Left ventricle myocardium superior (tissue), 1 donor: ENCODE measurements at places on chromosomes 12 and 14.
A peak's percentile ranks its signal among the peaks of the same experiment; 100 is the strongest.

- no peak for DNase-seq
These were observed 83.7 kb downstream of the NOC4L start for GRCh38 chr12:132227782-132228475.

- no peak for DNase-seq
These were observed 116.9 kb downstream of the SCFD1 start for GRCh38 chr14:30738978-30739377.

- DNase-seq = no peak
These were observed 55.0 kb upstream of the SGPP1 start for GRCh38 chr14:63782683-63783389.

DNA sequence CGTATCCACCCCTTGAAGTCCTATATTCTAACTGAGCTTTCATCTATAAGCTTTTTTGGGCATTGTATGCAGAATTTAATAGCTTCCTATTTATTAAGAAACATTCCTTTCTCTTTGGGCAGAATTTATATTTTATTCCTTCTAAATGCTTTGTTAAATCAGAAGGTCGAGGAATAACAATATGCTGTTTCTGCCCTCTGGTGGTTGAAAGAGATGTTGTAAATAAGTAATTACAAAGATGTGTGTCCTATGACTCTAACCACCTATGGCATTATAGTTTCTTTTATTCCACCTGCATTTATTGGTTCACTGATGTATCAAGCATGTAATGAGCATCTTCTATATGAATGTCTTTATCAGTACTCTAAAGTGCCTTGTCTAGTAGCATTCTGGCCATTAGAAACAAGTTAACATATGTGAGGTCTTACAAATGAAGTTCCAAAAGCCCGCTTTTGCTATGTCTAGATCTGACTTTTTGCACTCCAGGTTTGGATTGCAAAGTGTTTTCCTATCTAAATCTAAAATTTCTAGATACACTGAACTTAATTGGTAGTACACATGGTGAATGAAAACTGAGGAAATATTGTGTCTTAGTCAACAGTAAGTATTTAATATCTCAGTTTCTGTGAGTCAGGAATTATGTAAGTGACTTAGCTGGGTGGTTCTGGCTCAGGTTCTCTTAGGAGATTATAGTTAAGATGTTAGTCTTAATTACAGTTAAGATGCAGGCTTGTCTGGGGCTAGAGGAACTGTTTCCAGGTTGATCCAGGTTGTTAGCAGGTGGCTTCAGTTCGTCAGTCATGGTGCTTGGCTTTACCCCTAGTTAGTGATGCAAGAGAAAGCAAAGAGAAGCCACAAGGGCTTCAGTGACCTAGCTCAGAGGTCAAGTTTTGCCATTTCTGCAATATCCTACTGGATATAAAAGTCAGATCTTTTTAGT is 57.5 kb downstream of the PLEKHA5 start:
- DNase-seq = no peak

- DNase-seq = no peak
These were observed 60.7 kb downstream of the NTF3 start for GRCh38 chr12:5492562-5492961.

DNA sequence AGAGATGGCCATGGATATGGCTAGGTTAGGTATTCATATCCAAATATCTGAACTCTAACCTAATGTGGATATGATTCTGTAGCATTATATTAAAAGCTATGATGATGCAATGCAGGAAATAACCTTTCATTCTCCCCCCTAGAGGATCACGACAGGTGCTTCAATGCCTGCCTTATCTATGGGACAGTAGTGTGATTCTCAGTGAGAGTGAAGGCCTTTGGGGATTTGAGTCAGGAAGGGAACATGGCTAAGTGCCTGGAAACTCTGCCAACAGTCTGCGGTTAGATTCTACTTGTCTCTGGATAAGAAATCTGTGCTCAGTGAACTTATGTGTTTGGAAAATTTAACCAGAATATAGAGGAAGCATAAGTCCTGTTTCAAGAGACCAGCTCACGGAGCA is 81.8 kb downstream of the SLC38A1 start:
- no peak for DNase-seq

DNA sequence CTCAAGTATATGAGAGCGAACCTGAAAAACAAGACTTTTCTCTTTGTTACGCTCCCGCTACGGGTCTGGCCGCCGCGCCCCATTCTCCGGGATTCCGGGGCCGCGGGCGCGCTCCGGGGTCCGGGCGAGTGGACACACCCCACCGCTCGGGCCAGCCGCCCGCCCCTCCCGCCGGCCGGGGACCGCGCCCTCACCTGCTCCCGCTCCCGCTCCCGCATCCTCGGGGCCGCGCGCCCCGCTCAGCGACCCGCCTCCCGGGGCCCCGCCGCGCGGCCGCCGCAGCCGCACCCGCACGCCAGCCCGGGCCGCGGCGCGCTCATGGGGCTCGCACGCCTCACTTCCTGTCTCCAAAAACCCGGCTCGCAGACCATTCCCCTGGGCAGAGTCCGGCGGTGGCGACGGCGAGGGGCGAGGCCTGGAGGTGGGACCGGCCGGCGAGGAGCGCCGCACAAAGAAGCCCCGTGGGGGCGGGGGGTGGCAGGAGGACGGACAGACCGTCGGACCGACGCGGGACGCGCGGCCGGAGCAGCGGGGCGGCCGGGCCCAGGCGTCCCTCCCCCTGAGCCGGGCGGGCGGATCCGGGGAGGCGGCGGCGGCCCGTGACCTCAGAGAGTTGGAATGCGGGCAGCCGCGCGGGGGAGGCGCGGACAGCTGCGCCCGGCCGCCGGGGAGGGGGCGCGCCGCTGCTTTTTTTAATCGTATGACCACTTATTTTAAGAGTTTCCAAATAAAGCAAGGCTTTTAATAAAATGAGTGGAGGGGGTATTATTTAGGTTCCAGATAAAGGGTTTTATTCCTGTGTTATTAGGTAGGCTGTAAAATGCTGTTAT is at the start of gene PTPN21:
Gene PTPN21, minus strand, starts transcription at position 551 of the 830 bp plus-strand sequence. CDS start 4,590 bp downstream, outside the sequence.
- peak; percentile 91 for DNase-seq

DNA sequence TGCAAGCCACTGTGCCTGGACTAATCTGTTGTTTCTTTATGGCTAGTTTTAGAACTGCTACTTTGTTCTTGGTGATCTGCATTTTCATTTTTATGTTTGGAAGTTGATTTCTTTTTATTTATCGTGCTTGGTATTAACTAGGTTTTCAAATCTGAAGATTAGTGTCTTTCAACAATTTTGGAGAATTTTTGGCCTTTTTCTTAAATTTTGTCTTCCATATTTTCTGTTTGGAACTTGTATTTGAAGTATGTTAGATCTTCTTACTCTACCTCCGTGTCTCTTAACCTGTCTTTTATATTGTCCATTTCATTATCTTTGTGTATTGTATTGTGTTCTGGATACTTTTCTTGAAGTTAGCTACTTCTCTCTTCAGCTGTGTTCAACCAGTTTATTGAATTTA is 9.5 kb downstream of the FRS2 start:
- no peak for DNase-seq

GRCh38 chr12:107607464-107608392 is 77.9 kb upstream of the PWP1 start:
- DNase-seq = peak; percentile 89

GRCh38 chr14:54493293-54493692 is 4.5 kb upstream of the GMFB start:
- DNase-seq = no peak

DNA sequence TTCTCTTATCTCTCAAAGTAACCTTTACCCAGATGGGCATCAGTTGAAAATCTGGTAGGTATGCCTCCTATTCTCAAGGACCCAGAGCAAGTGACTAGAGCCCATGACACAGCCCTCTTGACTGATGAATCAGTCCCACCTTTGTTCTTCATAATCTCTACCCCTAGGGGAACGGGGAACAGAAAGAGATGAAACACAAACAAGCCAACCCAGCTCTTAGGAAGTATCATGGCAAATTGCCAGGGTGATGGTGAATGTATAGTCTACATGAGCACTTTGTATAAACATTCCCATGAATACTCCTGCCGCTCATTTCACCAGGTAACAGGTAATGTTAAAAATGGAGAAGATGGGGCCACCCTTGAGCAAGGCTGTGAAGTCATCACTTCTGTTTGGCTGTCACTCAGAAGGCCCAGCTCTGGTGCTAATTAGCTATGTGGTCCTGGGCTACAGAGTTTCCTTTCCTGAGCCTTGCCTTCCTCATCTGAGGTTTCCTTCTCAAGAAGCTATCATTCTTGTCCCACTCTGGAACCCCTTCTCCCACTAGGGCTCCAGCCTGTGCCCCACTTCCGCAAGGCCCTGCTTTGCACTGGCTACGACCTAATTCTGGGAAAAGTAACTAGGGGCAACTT is 161.7 kb downstream of the ANO2 start:
- no peak for DNase-seq

GRCh38 chr14:102592763-102593060 is 263 bp downstream of the RCOR1 start:
- no peak for DNase-seq

- DNase-seq = no peak
These were observed 15.0 kb downstream of the GABARAPL1 start for GRCh38 chr12:10227648-10228047.

DNA sequence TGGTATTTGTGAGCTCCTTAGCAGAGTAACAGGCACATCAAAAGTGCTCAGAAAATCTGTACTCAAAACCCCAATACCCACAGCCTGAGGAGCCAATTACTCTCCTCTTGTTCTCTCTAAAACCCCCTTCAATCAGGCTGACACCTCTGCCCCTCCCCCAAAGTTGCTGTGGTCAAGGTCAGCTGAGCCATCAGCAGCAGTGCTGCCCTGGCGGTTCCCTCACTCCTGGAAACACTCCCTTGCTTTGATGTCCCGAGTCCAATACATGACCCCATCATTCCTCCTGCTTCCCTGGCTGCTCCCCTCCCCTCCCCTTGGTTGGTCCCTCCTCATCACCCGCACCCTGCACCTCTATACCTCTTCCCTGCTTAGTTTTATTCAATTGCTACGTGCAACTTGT is 57.2 kb upstream of the C14orf132 start:
- DNase-seq = no peak

GRCh38 chr14:93065272-93065730 is 50.4 kb downstream of the ITPK1 start:
- no peak for DNase-seq

- DNase-seq = peak; percentile 69
These were observed 120.1 kb upstream of the MAX start for GRCh38 chr14:65222440-65222858.

- no peak for DNase-seq
These were observed 23.9 kb downstream of the SLC7A8 start for GRCh38 chr14:23159532-23159931.

- DNase-seq = no peak
These were observed 2.0 kb upstream of the PIGH start for GRCh38 chr14:67602076-67602475.

GRCh38 chr14:29163109-29163508 is 396.5 kb downstream of the FOXG1 start:
- DNase-seq = no peak

DNA sequence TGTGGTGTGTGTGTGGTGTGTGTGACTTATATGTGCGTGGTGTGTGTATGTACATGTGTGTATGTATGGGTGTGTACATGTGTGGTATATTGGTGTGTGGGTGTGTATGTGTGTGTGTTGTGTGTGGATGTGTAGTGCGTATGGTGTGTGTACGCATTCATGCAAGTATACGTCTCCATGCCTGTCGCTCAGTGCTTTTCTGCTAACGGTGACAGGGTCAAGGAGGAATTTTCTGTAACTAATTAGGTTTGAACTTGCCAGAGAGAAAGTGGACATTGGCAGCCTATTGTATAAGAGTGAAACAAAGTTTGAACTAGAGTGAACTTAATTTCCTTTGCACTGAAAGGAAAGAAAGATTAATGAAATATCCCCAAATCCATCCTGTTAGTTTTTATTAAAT is 120.9 kb upstream of the GSC start:
- DNase-seq = no peak

- peak; percentile 82 for DNase-seq
These were observed 14.2 kb downstream of the VRTN start for GRCh38 chr14:74362361-74362915.

GRCh38 chr14:55803873-55804553 is 224.0 kb downstream of the KTN1 start:
- no peak for DNase-seq

- DNase-seq = no peak
These were observed 42.8 kb upstream of the RIN3 start for GRCh38 chr14:92470811-92471210.

DNA sequence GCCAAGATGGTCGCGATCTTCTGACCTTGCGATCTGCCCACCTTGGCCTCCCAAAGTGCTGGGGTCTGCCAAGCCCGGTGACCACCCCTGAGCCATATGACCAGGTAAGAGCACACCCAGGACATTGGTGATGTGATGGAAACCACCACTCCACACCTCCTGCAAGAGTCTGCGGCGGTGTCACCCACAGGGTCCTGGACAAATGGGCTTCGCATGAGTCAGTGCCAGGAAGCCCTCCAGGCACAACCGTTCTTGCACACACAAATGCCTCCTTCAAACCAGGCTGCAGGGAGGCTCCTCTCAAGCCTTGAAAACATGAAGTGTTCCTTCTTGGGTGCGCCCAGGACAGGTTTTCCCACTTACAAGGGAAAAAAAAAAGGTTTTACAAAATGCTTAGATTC is 16.6 kb downstream of the PITPNM2 start:
- no peak for DNase-seq

- no peak for DNase-seq
These were observed 4.7 kb upstream of the PPP1R1A start for GRCh38 chr12:54593135-54593534.

- DNase-seq = no peak
These were observed 106.1 kb downstream of the PAX9 start for GRCh38 chr14:36767603-36768281.

- DNase-seq = no peak
These were observed 570 bp upstream of the MRPS35 start for GRCh38 chr12:27709932-27710591.

- DNase-seq = no peak
These were observed 24.2 kb downstream of the FGD4 start for GRCh38 chr12:32423559-32423958.

DNA sequence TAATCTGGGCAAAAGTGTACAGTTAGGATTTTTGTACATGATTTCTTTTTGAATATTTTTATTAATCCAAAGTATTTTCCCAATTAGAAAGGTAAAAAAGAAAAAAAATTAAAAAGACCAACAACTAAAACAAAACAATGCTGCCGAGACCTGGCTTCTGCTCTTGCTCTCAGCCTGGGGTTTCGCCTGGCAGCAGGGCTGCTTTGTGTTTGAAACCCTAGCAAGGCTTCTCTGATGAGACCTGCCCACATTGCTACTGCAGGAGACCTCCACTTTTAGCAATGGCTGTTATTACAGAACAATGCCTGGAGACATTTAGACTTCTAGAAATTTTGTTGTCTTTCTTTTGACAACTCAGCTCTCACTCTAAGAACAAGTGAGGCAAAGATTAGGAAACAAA is 1153.0 kb upstream of the TMEM132C start:
- DNase-seq = no peak
